Stimulated activated naive CD4-positive, alpha-beta T cell treated with Interleukin-2 at 50 U/mL for 16 hours (primary cell): ENCODE measurements at places on chromosomes 7 and 10.

GRCh38 chr7:93923942-93924341 lies 2.4 kb downstream of the GNG11 start:
- DNase-seq: no peak

DNA sequence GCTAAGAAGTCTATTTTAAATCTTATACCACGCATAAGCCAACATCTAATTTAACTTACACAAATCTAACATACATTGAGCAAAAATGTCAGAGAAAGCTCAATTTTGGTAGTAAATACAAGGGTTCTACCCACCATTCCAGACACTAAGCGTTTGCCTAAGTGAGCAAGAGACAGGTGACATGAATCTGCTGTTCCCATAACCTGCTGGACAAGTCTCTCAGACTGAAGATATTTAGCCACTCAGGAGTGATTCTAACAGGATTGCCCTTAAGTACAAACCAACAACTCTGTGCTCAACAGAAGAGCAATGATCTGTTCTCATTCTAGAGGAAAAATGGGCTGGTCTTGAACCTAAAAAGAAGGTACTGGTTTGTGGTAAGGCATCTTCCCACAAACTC lies 18.8 kb downstream of the EZH2 start:
- DNase-seq: no peak

- DNase-seq: no peak
These were observed 105.0 kb upstream of the HDAC9 start for GRCh38 chr7:18390535-18390907.

DNA sequence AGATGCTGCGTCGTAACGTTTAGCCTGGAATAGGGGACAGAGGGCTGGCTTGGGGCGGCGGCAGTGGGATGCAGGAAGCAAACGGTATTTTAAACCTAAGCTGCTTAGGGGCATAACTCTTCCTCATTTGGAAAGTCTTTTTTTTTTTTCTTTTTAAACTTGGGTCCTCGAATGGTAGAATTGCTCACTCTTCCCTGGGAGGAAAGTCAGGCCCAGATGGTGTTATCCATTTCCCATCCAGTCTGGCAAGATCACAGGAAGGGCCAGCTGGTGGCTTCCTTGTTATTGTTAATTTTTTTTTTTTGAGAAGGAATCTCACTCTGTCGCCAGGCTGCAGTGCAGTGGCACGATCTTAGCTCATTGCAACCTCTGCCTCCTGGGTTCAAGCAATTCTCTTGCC lies 56.6 kb downstream of the TMEM209 start:
- no peak for DNase-seq

GRCh38 chr10:67665491-67665890 lies 30.5 kb downstream of the CTNNA3 start:
- no peak for DNase-seq

GRCh38 chr10:131889755-131890154 lies 11.1 kb upstream of the PPP2R2D start:
- no peak for DNase-seq

GRCh38 chr10:132419538-132420468 lies 22.8 kb downstream of the PWWP2B start:
- no peak for DNase-seq

DNA sequence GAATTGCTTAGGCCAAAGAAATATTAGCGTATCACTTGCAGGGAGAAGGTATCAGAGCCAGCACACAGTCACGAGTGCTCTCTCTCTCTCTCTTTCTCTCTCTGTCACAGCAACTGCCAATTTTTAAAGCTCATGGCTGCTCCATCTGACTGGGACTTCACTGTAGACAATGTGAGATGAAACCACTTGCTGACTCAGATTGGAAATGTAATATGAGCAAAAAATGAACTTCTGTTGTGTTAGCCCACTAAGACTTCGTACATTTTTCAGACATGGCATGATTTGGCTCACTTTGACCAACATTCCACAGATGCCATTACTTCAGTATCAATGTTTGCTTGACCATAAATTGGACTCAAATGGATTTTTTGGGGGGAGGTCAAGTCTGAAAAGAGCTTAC lies 68.1 kb downstream of the DGKB start:
- no peak for DNase-seq

GRCh38 chr7:115297656-115298055 lies 375.8 kb downstream of the MDFIC start:
- no peak for DNase-seq

DNA sequence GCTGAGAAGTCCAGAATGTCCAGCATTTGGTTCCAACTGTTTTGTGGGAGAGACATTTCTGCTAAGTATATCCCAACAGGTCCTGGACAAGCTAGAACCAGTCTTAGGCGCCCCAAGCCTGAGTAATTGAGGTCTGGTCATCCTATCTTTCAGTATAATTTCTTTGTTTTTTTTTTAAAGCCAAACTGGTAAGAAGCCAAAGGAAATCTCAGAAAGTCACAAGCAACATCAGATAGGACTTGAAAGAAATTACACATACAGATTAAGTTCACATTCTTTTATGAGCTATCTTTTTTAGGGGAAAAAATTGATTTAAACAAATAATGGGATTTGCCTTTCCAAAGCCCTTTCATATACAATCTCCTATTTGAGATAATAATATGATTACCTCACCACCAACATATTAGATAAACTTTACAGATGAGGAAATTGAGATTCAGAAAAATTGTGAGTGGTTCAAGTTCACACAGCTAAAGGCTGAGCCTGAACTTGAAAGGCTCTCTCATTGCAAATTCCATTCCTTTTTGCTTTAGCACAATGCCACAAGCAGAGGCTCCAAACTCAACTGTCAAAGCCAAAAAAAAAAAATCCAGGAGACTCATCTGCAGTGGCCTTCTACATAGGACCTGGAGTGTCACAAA lies 15.0 kb downstream of the PDLIM1 start:
- no peak for DNase-seq

DNA sequence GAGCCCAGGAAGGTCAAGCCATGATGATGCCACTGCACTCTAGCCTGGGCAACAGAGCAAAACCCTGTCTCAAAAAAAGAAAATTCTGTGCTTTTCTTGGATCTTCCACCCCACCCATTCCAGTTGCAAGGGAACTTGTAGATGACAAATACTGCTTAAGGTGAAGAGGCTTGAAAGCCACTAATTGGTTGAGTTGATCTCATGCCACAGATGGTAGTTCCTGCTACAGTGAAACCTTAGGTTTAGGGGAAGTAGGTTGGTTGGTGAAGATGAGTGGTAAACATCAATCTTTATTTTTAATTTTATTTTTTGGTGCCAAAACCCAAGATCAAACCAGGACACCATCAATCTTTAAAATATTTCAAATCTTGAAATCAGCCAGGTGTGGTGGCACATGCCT lies 2.9 kb upstream of the GDI2 start:
- no peak for DNase-seq

GRCh38 chr10:50392966-50393718 lies 141.8 kb upstream of the ASAH2 start:
- no peak for DNase-seq

DNA sequence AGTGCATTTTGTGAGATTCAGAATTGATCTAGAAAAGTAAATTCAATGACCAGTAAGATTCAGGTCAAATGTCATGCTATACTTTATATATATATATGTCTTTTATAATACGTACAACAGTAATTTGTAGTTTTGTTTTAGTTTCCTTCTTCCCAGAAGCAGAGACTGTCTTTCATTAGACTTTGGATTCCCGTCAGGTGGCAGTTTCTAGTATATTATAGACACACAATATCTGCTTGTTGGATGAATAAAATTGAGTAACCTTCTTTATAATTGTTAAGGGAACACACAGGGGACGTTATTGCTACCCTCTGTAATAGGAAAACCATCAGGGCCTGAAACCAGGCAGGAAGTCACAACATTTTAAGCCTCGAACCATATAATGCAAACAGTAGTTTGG lies 5.3 kb upstream of the LAMB1 start:
- DNase-seq: no peak

GRCh38 chr10:97511711-97512440 lies 13.2 kb downstream of the UBTD1 start:
- DNase-seq: no peak

GRCh38 chr7:141113131-141113530 lies 39.3 kb downstream of the TMEM178B start:
- no peak for DNase-seq

DNA sequence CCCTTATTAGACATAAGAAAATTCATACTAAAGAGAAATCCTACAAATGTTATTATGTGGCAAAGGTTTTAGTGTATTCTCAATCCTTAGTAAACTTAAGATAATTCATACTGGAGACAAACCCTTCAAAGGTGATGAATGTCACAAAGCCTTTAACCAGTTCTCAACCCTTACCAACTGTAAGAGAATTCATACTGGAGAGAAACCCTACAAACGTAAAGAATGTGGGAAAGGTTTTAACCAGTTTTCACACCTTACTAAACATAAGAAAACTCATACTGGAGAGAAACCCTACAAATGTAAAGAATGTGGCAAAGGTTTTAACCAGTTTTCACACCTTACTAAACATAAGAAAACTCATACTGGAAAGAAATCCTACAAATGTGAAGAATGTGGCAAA lies 93.2 kb downstream of the ZNF680 start:
- no peak for DNase-seq

DNA sequence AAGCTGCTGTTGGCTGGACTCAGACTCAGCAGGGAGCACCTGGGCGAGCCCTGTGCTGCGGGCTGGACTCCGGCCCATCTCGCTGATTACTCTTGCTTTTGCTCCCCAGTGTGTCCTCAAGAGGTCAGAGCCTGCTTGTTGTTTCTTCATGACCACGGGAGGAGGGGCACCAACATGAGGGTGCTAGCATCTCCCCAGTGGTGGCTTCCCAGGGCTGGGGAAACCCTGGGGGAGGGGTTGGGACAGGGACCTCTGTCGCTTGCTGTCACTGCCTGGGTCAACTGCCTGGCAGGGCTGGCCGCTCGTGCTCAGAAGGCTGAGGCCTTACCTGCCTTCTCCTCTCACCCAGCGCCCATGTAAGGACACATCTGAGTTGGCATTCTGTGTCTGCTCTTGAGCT lies 152.3 kb upstream of the SHH start:
- DNase-seq: no peak

- no peak for DNase-seq
These were observed 11.3 kb downstream of the XRCC2 start for GRCh38 chr7:152664636-152665035.

GRCh38 chr7:20249376-20249775 lies 32.2 kb upstream of the MACC1 start:
- no peak for DNase-seq

DNA sequence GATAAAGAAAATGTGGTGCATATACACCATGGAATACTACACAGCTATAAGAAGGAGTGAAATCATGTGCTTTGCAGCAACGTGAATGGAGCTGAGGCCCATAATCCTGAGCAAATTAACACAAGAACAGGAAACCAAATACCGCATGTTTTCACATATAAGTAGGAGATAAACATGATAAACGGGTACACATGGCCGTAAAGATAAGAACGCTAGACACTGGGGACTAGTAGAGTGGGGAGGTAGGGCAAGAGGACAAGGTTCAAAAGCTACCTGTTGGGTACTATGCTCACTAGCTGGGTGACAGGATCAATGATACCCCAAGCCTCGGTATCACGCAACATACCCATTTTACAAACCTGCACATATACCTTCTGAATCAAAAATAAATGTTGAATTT lies 113.7 kb downstream of the CSTF2T start:
- DNase-seq: no peak

DNA sequence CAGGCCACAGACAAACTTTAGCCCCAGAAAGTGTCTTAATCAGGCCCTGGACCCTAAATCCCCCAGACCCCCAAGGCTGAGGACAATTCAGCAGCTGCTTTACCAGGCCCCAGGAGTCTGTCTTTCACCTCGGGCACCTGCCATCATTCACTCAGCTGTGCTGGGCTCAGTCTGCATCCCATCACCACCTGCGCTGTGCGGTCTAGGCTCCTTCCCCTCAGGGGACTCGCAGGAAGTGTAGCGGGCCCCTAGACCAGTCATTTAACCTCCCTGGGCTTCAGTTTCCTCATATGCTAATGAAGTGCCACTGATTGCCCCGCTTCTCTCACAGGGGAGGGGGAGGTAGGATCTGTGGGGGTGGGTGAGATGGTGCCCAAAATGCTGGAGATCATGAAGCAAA lies 76.4 kb upstream of the ZMIZ1 start:
- no peak for DNase-seq

DNA sequence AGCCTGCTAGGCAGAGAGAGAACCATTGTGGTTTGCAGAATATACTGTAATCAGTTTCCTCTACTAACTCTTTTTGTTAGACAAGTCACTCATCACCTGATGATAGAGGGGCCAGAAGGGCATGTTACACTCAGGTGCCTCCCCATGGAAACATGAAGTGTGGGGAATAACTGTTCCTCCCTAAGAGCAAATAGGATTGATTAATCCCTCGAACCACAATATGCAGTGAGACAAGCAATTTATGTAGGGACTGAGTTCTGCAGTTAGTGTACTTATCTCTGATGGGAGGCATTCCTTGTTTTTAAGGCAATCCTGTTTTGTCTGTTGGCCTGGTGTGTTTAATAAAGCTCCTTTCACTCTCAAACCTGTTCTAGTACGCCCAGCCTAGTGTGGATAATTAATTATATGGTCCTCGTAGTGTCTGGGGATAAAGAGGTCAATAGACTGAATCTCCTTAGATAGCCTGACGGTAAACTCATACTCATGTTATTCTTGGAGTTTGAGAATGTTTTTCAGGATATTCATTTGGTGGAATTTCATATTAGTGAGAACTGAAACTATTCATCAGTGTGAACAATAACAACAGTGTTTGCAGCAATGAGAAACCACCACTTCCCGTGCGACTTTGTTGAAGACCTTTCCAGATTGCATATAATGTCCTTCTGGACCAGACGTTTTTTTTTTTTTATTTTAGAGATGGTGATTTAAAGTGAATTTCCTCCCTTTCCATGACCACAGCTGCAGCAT lies 344.8 kb upstream of the FZD8 start:
- no peak for DNase-seq
